ENCODE measurements at places on chromosomes 3 and 15.

DNA sequence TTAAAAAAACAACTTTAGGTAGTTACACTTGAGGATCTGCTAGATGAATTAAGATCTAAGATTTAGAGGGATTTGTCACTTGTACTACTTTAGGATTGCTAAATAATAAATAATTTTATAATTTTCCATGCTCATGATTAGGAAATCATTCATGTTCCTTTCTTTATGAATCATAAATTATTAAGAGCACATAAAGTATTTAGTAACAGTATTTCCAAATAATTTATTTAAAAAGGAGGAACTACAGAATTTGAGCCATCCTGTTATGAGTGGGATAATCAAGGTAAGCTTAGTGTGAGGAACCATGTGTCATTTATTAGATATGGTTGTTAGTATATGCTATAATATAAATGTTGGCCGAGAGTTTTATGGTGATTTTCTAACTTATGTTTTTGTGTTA lies 37.5 kb upstream of the C3orf38 start:
- no peak for DNase-seq

DNA sequence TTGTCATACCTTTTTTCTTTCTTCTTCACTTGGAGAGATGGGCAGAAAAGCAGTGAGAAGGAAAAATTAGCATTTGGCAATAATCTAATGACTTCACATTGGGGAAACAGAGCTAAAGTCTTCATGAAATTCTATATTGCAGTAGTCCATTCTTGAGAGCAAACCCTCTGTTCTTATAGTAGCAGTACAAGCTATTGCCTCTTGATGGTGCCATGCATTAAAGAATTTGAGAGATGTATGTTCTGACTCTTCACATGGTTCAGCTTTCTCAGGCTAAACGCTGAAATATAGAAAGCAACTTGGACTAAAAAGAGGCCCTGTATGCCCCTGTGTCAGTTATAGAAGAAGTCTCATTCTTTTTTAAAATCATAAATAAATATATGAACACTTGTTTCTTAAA lies 36.0 kb downstream of the PHLDB2 start:
- DNase-seq, result no peak

DNA sequence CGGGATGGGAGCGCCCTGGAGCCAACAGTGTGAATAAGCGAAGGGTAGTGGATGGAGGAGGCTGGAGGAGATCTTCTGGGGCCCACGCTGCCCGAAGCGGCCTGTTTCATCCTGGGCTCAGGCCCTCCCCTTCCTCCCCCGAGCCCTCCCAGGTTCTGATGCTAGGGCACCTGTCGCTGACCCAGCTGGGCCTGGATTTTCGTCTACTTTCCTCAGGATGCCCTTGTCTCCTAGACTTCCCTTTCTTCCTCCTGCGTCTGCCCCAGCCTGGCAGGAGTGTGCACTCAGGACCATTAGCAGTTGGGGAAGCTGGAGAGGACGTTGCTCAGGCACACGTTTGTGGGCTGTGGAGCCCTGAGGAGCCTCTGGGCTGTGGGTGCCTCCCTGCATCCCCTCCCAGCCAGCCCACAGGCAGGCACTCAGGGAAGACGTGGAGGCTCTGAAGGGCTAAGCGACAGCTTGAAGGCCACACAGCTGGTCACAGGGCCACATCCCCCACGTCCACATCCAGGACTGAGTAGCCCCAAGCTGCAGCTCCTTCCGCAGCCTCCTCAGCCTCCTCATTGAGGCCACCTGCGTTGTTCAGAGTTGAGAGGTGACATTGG lies 23.9 kb upstream of the PIGZ start:
- no peak for DNase-seq

GRCh38 chr3:112653881-112654300 lies 12.9 kb upstream of the CCDC80 start:
- DNase-seq, result no peak

GRCh38 chr3:60549863-60550262 lies 701.4 kb downstream of the FHIT start:
- DNase-seq, result no peak

DNA sequence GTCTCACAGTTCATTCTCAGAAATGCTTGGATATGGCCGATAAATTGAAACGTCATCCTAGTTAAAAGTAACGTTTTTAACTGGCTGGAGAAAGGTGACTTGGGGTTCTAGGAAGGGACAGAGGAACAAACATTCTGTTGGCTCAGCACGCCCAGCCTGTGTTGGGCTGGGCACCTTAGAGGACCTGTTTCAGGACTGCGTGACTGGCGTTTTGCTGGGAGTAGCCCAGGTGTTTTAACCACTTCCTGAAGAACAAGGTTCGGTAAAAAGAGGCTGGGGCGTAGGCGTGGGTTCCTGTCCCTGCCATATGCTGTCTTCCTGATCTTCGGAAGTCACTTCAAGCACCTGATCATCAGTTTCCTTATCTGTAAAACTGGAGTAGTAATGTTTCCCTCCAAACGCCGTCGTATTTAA lies 1.1 kb upstream of the TLNRD1 start:
- DNase-seq, result peak; percentile 49

DNA sequence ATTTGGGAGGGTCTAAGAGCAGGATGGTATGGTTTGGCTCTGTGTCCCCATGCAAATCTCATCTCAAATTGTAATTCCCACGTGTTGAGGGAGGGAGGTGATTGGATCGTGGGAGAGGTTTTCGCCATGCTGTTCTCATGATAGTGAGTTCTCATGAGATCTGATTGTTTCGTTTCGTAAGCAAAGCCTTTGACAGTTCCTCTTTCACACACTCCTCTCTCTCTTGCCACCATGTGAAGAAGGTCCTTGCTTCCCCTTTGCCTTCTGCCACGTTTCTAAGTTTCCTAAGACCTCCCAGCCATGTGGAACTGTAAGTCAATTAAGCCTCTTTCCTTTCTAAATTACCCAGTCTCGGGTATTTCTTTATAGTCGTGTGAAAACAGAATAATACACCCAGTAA lies 553.7 kb downstream of the TAFA4 start:
- no peak for DNase-seq

GRCh38 chr3:47008851-47009224 lies 29.4 kb downstream of the NBEAL2 start:
- DNase-seq, result no peak

DNA sequence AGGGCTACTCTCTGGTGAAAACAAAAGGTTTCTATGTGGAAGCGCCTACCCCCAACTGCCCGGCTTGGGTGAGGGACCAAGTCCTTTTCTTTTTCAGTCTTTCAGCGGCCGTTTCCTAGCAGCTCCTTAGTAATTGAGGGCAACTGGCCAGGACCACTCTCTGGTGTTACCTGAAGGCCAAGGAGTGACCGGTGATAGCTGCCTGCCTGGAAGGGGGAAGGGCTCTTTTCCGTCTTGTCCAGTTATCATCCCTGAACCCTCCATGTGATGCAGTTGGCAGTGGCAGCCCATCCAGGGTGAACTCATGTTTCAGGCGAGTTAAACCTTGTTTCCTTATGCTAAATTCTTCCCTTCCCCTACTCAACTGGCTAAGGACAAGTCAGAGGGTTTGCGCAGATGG lies 33.3 kb downstream of the RHCG start:
- no peak for DNase-seq

DNA sequence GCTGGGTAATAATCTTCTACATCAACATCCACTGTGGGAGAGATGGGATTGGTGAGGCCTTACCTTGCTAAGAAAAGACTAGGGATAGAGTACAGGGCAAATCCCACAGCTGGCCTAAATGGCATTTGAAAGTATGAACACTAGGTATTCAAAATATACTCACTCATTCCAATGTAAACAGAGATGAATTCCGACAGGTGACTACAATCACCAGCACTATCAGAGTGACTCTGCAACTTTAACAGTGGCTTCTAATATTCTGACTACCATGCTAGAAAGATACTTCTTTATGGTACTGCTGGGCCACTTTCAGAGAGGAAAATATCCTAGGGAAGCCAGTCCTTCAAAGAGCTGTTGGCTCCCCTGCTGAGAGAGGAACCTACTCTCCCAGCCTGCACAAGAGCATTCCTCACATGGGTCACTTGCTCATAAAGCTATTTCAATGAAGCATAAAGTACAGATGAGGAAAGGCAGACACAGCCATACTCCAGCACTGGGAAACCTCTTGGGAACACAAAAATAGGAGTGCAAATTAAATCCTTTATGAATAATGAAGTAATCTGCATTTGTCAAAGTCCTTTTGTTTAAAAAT lies 21.5 kb upstream of the MAN2C1 start:
- no peak for DNase-seq

DNA sequence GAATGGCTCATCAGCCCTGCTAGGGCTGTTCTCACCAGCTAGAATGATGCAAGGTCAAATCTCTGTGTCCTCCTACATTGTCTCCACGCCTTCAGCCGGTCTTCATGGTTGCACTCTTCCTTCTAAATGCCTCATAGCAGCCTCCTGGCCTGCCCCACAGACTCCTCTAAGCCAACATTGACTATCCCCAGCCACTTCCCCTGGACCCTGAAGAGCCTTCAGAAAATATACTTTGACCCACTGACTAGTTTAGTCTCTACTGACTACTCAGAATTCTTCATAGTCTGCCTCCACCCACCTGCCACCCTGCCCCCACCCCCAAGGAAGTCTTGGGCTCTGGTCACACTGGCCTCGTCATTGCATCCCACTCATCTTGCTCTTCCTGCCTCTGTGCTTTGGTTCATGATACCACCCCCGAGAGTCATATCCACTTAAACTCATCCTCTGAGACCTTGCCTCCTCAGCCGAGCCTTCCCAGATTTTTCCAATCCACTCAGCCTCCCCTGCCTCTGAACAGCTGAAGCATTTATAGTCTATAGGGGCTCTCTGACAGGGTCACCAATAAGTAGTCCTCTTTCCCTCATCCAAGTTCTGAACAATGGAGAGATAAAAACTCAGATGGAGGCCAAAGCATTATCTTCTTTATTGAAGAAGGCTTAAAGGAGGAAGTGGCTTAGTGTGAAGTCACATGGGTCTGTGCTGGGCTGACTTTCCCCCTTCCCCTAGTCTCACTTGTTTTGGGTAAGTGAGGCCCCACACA lies 9.5 kb upstream of the DOCK3 start:
- no peak for DNase-seq

DNA sequence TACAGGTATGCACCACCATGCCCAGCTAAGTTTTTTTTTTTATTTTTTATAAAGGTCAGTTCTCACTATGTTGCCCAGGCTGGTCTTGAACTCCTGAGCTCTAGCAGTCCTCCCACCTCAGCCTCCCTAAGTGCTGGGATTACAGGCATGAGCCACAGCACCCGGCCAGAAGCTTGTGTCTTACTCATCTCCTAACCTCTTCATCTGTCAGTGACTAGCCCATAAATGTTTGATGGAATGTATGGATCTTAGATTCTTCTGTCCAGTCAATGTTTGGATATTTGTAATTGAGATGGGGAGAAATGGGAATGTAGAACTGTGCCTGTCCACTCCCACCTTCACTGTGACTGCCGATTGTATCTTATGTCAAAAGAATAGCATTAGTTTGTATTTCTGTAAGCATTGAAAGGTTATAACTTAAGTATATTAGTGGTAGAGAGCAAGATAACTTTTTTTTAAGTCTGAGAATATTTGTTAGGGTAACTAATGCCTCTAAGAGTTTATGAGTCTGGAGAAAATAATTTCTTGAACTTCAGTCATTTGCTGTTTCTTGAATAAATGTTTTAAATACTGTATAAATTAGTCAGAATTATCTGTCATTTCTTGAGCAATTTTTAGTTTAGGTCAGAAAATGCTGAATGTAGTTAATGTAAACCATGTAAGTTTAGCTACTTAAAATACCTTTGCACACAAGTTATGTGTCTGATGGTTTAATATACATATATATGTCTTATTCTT lies 215.3 kb upstream of the CGNL1 start:
- DNase-seq, result no peak

GRCh38 chr3:125675791-125676190 lies 80.5 kb upstream of the OSBPL11 start:
- no peak for DNase-seq

DNA sequence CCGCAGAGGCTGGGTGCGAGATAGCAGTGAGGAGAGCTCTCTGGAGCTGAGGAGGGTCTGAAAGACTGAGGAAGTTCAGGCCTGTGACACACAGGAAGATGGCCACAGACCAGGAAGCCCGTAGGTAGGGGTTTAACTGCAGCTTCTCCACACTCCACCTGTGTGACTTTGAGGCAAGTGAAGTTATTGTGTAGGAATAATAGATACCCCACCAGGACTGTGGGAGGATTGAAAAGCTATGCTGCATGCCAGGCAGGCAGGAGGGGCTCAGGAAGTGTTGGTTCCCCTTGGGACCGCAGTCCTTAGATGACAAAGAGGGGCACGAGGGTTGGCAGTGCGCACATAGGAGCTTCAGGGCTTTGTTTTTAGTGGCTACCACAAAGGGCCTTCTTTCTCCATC lies 50.9 kb downstream of the MAGEF1 start:
- no peak for DNase-seq

- DNase-seq, result no peak
These were observed 17.0 kb upstream of the IL1RAP start for GRCh38 chr3:190496859-190497258.

Measured in CD8-positive, alpha-beta memory T cell (primary cell).